ENCODE measurements at places on chromosomes 16 and 17. TPM values are rescaled to one million over a fixed set of nuclear protein-coding genes. Genes with fewer than 3 reads are reported as not detected.

UNC13D gene
- 0.25 TPM for polyA plus RNA-seq

IRX6 gene
- polyA plus RNA-seq, result not detected

GRCh38 chr17:48296453-48296852, 133.6 kb downstream of the SKAP1 start:
- no peak for DNase-seq

DNA sequence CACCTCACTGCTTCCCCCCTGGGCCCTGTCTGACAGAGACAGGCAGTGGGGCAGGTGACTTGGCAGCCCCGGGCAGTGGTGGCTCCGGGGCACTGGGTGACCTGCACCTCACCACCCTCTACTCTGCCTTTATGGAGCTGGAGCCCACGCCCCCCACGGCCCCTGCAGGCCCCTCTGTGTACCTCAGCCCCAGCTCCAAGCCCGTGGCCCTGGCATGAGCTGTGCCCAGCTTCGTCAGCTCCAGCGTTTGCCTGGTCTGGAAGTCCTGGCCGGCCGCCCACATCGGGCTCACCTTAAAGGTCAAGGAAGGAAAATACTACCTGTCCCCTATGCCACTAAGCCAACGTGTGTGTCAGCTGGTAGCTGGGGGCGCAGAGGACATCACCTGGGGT, 15.2 kb downstream of the UNC119 start:
- DNase-seq, result no peak

CDH11 gene
- 17.8 TPM for polyA plus RNA-seq

- DNase-seq, result no peak
Measured at GRCh38 chr17:57011491-57012015, 33.6 kb downstream of the SCPEP1 start.

KRTAP4-9 gene
- polyA plus RNA-seq, result not detected

CDH16 gene
- 0.16 TPM for polyA plus RNA-seq

All from keratinocyte (primary cell).